ENCODE measurements at places on chromosomes 4 and X.

GRCh38 chrX:80812176-80812575, 2.5 kb upstream of the BRWD3 start:
- no peak for DNase-seq

DNA sequence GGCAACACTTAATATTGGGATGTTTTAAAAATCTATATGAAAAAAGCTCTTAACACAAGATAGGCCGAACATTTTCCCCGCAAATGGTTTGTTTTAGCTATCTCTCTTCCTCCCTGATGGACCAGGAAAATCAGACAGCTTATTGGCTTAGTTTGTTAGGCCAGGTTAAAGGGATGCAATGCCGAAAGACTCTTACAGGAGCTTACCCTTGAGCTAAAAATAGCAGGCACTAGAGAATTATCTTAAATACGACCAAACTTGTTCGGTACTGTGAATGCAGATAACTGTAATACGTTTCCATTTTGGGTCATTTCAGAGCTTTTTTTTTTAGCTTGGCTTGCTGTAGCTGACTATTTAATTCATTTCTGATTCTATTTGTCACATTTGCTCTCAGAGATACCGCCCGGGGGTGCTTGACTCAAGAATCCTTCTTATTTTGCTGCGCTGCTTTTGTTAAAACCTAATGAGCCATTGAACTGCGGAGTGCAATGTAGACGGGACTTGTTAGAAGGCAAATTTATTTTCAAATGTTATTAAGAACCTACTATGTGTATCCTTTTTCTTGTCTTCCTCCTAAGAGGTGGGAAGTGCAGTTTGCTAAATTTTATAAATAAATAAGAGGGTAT, 23.3 kb downstream of the PPARGC1A start:
- no peak for DNase-seq

- no peak for DNase-seq
Measured at GRCh38 chr4:87566276-87566675, 37.1 kb upstream of the SPARCL1 start.

DNA sequence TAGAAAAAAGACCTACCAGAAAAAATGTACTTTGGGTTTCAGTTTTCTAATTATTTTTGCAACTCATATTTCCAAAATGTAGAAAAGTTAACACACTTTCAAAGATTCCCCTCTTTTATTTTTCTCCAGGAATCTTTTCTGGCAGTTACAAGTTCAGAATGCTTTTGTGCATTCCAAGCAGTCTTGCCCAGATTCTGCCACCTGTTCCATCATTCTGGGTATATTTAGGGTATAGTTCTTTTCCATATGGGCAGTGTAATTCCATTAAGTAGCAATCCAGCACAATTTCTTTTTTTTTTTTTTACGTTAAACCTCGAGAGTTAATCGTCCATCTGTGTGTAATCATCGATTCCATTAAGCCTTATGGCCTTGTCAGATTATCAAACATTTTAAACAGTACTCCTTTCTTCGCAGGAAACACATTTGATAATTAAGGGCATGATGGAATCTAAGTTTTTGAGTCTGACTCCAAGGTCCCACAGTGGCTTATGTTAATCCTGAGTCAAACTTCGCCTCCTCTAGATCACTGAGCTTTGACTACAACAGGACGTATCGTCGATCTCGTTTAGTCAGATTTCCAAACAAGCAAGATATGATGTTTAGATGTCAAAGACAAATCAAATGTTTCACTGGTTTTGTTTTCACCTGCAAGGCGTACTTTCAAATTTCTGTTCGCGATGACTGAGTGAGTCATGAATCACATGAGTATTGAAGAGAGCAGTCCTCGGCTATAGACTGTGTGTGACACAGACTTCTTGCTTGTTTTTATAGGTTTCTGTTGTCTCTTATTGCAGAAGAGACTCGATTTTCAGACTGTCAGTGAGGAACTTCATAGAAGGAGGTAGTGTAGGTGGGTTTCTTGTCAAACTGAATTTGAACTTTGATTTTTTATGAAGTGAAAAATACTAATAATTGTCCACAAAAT, 118.9 kb upstream of the GK2 start:
- no peak for DNase-seq

- no peak for DNase-seq
Measured at GRCh38 chr4:11765849-11766453, 337.3 kb upstream of the HS3ST1 start.

- DNase-seq: no peak
Measured at GRCh38 chr4:127788517-127788916, 6.4 kb downstream of the HSPA4L start.

- DNase-seq: no peak
Measured at GRCh38 chr4:16739997-16740624, 158.3 kb downstream of the LDB2 start.

DNA sequence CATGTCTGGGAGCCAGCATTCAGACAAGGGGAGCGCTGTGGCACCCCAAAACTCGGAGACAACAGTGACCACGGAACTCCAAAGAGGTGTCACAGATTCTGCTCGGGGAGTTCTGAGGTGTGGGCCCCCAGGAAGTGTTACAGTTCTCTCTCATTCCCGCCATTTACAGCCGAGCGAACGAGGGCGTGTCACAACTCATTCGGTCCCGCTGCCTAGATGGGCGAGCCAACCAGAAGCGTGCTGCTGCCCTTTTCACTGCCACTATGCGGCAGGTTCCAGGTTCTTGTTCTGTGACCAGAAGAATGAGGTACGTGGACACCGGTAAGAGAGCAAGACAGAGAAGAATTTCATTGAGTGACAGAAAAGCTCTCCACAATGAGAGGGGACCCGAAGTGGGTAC, 1370.6 kb upstream of the AGA start:
- DNase-seq: no peak

DNA sequence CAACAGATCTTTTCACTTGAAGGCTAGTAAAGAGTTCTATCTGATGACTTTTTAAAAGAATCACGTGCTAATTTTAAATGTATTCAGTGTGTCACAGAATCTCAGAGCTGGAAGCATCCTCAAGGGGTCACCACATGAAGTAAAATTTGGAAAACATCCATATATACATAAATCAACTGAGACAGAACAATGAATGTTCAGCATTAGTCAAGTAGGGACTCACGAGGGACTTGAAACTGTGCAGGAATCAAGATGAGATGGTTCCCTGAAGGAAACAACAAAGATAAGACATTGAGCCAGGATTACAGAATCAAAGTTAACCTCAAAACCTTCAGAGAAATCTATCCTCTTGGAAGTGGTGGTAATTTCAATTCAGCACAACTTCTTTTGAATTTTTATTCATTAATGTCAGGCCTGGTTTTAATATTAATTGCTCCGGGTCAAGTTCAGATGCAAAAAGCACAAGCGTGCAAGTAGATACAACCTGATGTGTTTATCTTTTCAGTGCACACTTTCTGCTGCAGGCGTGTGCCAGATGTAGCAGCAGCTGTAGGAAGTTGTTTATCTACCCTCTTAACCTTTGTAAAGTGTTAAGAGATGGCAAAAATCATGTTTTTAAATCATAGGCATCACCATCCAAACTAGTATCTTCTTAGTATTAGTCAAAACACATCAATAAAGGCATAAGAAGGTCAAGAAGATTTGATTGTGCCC, 87.7 kb upstream of the SRD5A3 start:
- no peak for DNase-seq

- DNase-seq: peak; percentile 28
Measured at GRCh38 chr4:73922766-73923630, 53.8 kb downstream of the CXCL1 start.

DNA sequence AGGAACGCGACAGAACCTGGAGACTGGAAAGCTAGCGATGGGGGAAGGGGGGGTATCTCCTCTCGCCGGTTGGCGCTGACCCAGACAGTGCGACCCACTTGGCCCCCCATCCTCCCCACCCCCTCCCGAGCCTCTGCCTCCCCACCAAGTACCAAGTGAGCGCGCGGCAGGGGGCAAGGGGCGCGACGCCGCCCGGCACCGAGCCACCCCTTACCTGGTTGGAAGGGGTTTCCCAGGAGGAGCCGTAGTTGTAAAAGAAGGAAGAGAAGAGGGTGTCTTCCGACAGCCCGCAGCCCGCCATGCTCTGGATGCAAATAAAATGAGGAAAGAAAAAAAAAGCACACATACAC, 112.2 kb downstream of the DHX15 start:
- DNase-seq: no peak

GRCh38 chr4:177005674-177006230, 213.0 kb upstream of the VEGFC start:
- DNase-seq: no peak

- DNase-seq: no peak
Measured at GRCh38 chrX:19133231-19133630, 11.0 kb upstream of the ADGRG2 start.

DNA sequence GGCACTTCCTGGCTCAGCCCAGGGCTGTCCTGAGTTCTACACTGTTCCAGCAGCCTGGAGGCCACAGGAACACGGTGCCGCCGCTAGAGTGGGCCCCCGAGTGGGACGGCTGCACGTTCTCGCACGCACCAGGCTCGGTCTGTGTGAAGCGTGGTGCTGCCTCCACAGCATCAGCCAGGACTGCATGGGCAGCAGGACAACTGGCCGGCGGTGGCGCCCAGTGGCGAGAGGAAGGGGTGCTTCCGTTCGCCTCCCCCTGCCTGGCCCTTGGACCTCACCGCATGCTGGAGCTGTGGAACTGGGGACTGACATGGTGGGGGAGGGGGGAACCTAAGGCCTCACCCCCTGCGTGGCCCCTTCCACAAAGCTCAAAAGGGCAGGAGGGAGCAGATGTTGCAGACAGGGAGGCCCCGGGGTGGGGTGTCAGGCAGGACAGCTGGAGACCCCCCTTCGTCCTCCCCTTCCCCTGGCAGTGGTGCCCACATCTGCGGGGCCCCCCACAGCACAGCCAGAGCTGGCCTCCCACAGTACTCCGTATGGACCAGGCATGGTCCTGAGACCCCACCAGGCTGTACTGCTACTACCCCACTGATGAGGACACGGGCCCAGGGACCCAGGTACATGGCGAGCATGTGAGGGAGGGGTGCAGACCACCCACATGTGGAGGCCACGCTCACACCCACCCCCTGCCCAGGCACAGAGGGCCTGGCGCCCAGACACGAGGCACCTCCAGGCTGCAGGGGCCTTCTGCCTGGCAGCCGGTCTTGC, 58.5 kb downstream of the ACOX3 start:
- DNase-seq: no peak

GRCh38 chr4:29309050-29309449, 1411.1 kb upstream of the PCDH7 start:
- DNase-seq: peak; percentile 21

DNA sequence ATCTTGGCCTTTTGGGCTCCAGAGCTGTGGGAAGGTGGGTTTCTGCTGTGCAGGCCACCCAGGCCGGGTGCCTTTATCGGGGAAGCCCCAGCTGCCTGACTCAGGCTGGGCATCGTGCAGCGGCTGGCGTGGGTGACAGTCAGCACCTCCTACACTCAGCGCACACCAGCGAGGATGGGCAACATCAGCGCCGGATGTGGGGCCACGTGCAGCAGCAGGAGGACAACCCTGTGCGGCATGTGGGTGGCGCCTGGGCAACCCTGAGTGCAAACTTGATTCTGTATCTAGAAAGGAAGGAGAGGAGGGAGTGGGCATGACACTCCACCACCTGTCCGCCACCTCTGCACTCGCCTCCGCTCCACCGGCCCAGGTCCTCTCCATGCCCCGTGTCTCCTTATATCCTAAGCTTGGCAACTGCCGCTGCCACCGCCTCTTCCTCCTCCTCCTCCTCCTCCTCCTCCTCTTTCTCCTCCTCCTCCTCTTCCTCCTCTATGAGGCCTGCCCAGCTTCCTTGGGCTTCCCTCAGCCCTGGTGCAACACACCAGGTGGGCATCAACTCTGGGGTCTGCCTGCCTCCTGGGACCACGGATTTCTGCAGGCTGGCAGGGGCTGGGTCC, 107.4 kb upstream of the AFAP1 start:
- no peak for DNase-seq

DNA sequence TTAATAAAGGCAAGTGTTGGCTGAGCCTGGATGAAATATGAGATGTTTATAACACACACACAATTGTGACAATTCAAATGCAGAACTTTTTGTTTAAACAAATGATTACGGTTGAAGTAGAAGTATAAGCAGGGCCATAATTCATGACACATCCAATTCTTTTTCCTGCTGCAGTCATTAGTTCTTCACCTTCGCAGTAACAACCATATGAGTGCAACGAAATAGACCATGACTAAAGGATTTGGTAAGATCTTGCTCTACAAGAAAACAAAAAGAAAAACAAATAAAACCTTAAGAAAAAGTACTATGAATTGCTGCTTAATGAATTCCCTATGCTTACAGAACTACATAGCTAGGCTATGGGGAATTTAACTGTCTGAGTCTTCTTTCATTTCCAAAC, 13.9 kb upstream of the BMPR1B start:
- no peak for DNase-seq

DNA sequence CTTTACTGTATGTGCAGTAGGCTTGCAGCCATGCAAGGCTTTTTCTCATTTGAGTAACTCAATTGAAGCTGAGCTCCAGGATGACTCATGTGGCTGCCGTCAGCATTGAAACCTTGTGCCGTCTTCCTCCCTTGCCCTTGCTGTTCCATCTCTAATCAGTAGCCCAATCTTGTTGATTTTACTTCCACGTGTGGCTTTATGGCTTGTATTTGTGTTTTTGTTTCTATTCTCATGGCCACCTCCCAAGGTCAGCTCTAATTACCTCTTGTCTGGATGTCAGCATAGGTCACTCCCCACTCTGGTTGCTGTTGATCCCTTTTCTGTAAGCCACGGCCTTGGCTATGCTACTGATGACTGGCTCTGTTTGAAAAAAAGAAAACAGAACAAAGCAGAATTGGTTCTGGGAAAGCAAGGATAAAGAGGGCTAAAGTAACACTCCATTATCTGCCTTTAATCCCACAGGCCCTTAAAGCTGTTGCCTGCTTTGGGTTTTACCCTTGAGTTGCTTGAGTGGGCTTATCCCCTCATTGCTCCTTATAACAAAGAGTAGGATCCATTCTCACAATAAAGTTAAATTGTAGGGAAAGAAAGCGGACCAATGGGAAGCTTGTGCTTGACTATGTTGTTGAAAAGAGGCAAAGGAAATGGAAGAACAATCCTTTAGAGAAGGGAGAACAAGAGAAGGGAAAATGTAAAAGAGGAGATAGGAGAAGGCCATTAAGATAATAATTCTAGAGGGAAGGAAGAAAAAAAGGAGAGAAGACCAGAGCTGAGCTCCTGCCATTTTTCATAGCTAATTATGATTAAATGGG, 173.9 kb upstream of the PGRMC2 start:
- peak; percentile 62 for DNase-seq

GRCh38 chr4:66564901-66565651, 894.8 kb upstream of the EPHA5 start:
- DNase-seq: peak; percentile 73

DNA sequence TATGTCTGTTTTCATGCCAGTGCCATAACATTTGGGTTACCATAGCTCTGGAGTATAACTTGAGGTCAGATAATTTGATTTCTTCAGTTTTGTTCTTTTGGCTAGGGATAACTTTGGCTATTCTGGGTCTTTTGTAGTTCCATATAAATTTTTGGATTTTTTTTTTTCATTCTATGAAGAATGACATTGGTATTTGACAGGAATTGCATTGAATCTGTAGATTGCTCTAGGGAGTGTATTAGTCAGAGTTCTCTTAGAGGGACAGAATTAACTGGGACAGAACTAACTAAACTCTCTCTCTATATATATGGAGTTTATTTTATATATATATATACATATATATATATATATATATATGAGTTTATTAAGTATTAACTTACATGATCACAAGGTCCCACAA, 32.2 kb upstream of the SLIT2 start:
- no peak for DNase-seq

All from fibroblast of skin of left biceps (primary cell).